Sciatic nerve (tissue), 2 donors: ENCODE measurements at places on chromosomes 11 and 22. TPM values are rescaled to one million over a fixed set of nuclear protein-coding genes. Genes with fewer than 3 reads are reported as not detected.

MMP27 gene
- not detected for total RNA-seq

LRRC74B gene
- total RNA-seq, result not detected

DDX10 gene
- 31.6 TPM for total RNA-seq

DSCAML1 gene
- 4.2 TPM for total RNA-seq

ACTN3 gene
- total RNA-seq, result 0.71 TPM

KLHL35 gene
- total RNA-seq, result 3.6 TPM

LARGE2 gene
- total RNA-seq, result 1.4 TPM

CARD18 gene
- not detected for total RNA-seq

INPP5J gene
- total RNA-seq, result 1.9 TPM

DNA sequence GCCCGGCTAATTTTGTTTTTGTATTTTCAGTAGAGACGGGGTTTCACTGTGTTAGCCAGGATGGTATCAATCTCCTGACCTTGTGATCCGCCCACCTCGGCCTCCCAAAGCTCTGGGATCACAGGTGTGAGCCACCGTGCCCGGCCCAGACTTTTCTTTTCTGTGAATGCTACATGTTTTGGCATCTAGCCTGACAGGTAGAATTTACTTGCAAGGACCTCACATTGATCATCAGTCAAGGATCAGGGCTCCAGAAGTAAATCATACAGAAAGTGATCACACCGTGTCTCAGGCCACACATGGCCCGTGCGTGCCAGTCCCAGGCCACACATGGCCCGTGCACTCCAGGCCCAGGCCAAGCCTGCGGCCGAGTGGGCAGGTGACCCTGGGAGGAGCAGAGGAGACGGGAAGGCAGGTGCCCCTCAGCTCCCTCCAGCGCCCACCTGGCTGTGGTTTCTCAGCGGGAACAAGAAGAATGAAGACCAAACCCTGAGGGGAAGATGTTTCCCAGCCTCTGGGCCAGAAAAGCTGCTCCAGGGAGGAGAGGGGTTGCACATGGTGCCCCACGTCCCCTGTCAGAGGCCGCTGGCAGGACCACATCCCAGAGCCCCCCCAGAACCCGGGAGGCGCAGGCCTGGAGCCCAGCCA, 76.2 kb downstream of the BRD1 start:
- no peak for DNase-seq

GRCh38 chr11:6417907-6418556, 862 bp downstream of the APBB1 start:
- no peak for DNase-seq

GRCh38 chr11:70482529-70482917, 84.2 kb downstream of the CTTN start:
- DNase-seq, result no peak

DNA sequence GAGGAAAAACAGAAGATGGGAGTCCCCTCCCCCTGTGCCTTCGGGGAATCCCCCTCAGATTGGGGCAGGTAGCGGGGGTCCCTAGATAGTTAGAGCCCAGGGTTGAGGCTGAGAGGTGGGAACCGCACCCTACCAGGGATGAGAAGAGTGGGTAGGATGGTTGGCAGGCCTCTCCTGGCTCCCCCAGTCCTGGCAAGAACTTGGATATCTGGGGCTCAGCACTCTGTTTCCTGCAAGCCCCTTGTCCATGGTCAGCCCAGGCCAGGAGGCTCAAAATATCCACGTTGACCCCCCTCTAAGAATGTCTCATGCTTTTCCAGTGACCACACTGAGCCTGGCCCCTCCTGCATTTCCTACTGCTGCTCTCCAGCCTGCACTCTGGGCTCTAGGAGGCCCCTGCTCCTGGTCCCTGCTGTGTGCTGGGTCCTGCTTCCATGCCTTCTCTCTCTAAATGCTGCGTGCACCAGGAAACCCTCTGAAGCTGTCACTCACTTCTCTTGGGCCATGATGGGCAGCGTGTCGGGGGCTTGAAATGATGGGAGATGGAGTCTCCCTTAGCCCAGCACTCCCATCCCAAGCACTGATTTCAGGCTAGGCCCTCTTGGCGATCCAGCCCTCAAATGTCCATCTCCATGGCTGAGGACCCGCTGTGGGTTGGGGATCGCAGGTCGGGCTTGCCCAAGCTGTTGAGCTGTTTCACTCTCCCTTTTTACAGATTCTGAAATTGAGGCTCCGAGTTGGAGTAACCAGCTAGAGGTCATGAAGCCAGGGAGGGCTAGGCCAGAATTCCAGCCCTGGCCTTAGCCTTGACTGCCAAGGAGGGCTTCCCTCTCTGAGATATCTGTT, 2.0 kb downstream of the MAP3K11 start:
- DNase-seq, result no peak

GRCh38 chr11:12285106-12285505, 92.3 kb upstream of the PARVA start:
- no peak for DNase-seq

GRCh38 chr11:109644152-109644551, 222.2 kb downstream of the C11orf87 start:
- no peak for DNase-seq

DNA sequence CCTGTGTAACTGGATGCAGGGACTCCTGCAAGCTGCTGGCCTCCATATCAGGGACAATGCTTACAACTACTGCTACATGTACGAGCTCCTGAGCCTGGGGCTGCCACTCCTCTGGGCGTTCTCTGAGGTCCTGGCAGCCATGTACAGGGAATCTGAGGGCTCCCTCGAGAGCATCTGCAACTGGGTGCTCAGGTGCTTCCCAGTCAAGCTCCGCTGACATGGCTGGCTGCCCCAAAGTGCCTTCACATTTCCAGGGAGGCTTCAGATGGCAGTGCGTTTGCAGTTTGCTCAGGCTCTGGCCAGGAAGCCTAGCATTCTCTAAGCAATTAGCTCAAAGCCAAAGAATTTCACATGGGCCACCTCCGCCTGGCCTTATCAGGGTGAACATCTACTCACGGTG, 117.4 kb upstream of the PARVA start:
- no peak for DNase-seq

DNA sequence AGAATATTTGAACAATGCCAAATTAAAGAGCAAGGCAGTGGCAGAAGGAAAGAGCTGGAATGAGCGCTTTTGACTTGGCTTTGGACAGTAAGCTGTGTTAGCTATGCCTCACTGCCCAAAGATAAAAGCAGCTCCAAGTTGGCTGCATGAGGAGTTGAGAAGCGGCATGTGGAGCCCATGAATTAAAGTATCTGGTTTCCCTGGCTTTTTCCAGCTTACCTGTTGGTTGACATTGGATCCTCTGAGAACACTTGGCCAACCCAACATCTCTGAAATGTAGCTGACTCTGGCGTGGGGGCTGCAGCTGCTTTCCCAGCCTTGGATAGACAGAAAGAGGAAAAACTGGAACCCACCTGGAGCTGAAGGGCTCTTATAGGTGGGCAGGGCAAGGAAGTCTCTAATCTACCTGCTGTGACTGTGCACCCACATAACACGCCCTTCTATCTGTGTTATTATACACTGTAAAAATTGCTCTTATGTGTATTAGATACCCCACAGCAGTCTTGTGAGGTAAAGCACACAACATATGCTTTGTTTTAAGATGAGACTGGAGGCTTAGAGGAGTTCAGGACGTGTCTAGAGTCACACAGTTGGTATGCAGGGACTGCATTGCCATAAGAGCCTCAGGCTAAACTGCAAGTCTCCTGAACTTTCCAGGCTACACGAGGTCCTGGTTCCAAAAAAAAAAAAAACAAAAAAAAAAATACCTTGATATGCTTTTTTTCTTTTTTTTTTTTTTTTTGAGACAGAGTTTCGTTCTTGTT, 5.8 kb downstream of the UBASH3B start:
- no peak for DNase-seq

DNA sequence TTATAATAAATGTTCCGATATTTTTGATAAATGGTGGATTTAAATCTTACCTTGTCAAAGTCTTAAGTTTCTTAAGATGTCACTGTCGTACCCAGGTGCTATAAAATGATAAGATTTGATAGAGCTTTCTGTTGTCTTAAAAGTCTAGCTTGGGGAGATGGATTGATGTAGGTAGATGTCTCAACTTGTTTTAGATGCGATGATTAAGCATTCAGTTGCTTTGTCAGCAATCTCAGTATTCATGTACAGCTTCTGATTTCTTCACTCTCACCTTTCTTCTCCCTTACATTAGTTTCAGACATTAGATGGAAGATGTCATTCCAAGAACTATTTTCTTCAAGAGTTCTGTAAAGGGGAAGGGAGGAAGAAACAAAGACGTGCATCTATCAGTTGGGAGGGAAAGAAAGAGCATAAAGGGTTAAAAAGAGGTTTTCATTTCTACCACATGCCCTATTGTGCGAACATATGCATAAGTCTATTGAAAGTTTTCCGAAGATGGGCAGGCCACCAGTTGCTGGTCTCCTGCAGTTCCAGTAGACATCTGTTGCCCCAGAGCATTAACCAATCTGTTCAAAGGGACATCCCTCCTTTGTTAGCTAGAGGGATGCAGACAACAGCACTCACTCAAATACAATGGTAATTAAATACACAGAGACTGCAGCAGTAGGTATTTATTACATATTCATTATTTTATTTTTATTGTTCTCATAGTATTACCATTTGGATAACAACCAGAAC, 38.4 kb downstream of the ZC3H12C start:
- DNase-seq, result no peak

DNA sequence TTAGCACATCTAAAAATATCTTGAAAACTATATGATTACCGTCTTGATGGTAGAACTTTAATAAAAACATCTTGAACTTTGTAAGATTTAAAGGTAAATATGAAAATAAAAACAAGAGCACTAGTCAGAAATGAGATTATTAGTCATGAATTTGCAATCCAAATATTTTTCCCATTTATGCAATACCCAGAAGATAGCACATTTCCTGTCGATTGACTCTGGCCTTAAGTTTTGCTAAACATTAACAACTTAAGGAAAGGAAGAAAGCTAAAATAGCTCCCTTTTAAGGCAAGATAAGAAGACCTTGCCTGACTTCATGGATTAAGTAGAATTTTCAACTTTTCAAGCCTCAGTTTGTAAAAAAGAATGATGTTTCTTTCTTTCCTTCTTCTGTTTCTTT, 1374.7 kb upstream of the RAG2 start:
- DNase-seq, result no peak

GRCh38 chr22:40383905-40384304, 13.5 kb downstream of the SGSM3 start:
- DNase-seq, result no peak

DNA sequence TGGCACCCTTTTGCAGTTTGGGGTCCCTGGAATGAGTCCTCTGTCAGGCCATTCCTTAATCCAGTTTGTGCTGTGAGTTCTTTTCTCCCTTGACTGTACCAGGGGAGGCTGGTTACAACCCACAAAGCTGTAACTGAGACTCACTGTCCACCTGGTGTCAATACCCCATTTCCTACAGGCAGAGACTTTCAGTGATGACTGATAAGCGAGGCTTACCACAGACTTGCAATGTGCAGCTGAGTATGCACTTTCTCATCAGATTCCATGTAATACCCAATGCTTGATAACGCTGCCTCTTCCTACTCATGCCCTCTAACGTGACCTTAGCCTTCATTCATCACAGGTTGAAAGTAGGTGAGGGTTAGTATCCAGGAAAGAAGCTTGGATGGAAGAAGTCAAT, 120.1 kb downstream of the INSC start:
- DNase-seq, result no peak

GRCh38 chr22:23516304-23516703, 63.8 kb downstream of the IGLL1 start:
- DNase-seq, result no peak

GRCh38 chr11:75554258-75555022, 7.6 kb upstream of the SERPINH1 start:
- peak; percentile 94 for DNase-seq

- no peak for DNase-seq
Observed at GRCh38 chr22:40493441-40493840, 123.0 kb downstream of the SGSM3 start.

DNA sequence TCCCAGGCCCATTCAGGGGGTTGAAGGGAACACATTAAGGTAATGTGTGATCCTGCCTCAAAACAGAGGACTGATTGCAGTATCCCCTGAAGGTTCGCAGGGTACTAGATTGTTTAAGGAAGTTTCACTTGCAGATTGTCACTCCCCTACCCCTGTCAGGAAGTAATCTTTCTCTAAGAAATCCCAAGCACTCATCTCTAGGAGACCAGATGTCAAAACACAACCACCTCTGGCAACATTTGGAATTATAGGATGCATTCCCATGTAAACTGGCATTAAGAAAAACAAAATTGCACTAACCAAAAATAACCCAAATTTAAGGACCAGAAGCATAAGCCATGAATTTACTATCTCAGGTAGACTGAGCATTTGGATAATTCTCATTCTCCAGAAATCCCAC, 1.6 kb downstream of the MRPL17 start:
- no peak for DNase-seq

DNA sequence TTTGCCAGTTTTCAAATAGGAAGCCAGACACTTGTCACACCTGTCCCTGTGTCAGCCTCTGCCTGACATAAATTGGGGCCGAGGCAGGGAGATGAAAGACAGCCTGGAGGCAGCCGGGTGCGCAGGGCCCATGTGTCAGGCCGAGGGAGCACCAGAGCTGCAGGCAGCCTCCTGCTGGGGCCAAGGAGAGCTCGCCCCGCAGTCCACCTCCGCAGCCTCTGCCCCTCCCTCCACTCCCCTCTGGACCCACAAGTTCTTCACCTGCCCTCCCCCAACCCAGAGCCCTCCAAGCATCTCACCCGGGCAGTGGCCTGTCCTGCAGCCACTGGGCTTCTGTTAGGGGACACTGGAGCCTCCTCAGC, 8.8 kb downstream of the RTN4R start:
- no peak for DNase-seq

DNA sequence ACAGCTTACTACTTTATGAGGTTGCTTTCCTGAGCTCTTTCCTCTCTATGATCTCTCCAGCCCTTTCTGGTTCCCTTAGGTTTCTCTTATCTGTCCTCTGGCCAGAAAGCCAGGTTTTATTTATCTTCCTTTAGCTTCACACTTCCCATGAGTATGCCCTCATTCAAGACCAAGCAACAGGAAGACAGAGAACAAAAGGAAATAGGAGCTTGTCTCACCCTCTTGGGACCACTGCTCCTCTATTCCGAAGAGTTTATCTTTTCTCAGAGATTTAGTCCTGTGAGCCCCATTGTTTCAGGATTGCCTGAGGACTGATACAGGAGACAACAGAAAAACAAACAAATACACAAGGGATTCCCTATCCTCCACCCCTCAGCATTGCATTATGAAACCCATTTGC, 62.4 kb upstream of the CCDC179 start:
- no peak for DNase-seq

DNA sequence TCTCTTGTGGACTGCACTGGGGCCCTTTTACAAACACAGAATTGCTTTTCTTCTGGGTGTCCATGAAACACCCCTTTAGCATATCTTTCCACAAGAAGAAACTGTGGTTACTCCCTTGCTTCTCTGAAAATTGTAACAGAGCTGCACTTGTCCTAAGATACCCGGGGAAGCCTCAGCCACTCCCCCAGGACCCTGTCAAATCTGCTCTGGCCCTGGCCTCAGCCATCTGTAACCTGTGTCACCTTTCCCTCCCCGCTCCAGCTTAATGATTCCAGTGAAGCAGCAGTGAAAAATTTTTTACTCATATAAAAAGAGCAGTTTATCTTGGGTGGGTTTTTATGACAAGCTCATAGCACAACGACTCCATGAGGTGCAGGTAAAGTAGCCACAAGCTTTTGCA, 3.4 kb upstream of the DUSP18 start:
- no peak for DNase-seq

- DNase-seq, result no peak
Observed at GRCh38 chr11:77060234-77060633, 6.5 kb upstream of the CAPN5 start.

- no peak for DNase-seq
Observed at GRCh38 chr11:19091366-19091765, 25.6 kb upstream of the ZDHHC13 start.
